ENCODE measurements at places on chromosomes 2 and 18.

GRCh38 chr2:16546128-16546754 is 119.4 kb downstream of the CYRIA start:
- DNase-seq = no peak

GRCh38 chr2:237191714-237192081 is 106.0 kb downstream of the COPS8 start:
- DNase-seq = no peak

DNA sequence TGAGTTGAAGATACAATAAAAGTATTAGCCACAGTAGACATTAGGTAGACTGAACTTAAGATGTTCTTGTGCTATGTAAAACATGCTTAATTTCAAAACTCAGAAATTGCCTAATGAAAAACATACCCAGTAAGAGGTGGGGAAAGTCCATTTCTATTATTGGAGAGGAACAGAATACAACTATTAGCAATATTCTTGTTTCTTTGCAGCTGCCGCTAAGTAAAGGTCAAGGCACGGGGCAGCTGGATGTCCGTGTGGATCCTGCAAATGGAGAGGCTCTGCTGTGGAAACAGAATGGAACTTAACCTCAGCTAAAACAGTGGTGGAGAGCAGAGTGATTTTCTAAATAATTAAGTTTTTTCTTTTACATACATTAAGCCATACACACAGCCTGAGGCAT is 139.2 kb upstream of the ARHGAP28 start:
- no peak for DNase-seq

DNA sequence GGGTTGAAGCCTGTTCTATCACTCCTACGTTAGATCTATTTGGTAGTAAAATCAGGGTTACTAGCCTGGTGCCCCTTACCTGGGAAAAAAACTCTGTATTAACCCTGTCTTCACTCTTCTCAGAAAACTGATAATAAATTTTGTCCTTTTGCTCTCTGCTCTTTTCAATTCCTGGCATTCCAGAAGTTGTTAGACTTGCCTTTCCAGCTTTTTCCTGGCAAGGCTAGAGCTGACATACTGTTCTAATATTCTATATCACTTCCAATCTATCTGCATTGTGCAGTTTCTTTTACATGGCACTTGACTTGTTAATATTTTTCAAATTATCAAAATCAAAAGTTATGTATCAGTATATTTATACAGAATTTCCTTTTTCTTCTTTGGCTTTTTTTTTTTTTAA is 162.2 kb downstream of the FIGN start:
- DNase-seq = no peak

DNA sequence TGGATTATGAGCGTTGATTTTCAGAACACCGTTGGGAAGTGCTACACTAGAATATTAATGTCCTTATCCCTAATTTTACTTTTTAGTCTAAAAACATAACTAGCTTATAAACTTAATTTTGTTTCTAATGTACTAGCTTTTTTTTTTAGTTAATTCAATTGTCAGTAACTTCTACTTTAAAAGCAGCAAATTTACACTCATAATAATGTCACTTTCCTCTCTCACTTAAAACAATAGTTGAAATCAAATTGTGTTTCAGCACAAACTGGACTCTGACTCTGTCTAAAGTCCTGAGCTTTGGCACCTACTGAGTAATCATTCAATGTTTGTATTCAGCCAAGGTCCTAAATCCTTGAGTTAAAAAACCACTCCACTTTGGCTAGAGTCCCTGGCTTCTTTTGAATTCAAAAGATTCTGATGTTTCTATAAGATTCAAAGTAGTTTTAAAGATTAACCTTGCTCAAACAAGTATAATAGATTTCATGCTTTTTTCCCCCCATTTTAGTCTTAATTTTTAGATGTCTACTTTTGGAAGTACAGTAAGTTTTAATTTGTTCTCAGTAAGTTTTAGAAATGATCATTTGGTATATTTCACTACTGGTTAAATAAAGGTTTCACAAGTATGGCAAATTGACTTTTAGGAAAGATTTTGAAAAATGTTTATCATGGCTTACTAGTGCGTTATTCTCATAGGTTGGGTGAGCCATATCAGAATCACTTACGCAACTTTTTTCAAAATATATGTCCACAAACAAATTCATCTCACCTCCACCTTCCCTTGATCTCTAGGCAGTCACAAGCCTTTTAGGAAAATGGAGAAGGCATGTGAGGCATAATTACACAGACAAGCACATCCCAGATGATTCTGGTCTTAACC is 23.4 kb downstream of the CCNYL1 start:
- no peak for DNase-seq

DNA sequence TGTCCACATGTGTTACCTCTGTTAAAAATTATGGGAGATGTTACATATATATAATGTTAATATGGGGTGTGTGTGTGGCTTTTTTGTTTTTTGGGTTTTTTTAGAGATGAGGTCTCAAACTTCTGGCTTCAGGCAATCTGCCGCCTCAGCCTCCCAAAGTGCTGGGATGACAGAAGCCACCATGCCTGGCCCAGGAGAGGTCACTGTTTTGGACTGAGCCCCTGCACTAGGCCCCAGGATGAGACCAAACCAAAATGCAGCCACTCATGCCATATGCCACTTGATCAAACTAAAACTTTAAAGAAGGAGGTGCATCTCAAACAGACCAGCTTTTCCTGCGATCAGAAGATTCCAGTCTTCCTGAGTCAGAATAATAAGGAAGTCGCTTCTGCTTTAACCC is 2.5 kb downstream of the ADI1 start:
- no peak for DNase-seq

DNA sequence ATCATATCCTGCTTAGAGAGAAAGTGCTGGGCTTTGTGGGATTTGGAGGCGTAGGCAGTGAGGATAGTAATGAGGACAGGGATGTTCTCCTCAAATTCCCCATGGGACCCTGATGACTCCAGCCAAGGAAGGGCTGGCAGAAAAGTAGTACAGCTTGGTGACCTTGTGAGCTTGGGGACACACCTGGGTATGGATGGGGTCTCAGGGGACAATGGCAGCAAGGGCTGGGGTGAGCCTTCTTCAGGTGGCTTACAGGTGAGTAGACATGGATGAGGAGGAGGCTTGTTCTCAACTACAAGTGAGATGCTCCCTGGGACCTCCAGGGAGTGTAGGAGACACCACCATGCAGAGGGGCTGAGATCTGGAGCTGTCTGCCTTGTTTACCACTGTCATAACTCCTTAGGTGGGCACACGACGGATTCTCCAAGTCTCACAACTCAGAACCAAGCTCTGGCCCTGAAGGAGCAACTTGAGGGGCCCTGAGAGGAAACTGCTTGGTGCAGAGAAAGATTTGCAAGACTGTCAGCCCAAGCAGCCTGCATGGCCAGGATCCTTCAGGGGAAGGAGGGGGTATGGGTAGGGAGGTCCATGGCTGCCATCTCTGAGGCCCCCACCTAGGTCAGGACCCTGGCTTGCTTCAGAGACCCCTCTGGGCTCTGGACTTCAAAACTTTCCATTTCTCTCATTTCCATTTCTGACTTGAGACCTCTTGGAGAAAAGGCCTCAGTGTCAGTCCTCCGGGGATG is 262.8 kb downstream of the DYSF start:
- no peak for DNase-seq

DNA sequence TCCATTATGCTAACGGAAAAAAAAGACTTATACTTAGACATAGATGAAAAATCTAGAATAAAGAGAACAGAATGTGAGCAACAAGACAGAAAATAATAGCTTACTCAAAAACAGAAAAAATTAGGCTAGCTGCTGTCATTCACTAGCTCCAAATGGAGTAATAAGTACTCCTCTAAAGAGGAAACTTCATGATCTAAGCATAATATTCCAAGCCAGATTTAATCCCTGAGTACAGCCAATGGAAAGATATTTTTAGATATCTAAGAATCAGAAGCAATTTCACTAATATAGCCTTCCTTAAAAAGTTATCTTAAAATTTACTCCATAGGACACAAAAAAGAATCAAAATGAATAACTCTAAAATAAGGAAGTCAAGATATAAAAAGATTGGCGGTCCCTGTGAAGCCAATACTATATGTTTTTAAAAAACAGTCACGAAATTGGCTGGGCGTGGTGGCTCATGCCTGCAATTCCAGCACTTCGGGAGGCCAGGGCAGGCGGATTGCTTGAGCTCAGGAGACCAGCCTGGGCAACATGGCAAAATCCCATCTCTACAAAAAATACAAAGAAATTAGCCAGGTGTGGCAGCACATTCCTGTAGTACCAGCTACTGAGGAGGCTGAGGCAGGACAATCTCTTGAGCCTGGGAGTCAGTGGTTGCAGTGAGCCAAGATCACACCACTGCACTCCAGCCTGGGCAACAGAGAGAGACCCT is 123.2 kb upstream of the BCL2L11 start:
- no peak for DNase-seq

GRCh38 chr2:1132328-1132969 is 181.8 kb downstream of the SNTG2 start:
- no peak for DNase-seq

DNA sequence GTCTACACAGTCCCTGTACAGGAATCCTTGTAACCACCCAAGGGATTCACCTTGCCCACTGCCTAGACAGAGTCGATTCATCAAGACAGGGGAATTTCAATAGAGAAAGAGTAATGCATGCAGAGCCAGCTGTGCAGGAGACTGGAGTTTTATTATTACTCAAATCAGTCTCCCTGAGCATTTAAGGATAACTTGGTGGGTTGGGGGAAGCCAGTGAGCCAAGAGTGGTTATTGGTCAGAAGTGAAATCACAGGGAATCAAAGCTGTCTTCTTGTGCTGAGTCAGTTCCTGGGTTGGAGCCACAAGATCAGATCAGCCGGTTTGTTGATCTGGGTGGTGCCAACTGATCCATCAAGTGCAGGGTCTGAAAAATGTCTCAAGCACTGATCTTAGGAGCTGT is 17.8 kb upstream of the FAM98A start:
- no peak for DNase-seq

DNA sequence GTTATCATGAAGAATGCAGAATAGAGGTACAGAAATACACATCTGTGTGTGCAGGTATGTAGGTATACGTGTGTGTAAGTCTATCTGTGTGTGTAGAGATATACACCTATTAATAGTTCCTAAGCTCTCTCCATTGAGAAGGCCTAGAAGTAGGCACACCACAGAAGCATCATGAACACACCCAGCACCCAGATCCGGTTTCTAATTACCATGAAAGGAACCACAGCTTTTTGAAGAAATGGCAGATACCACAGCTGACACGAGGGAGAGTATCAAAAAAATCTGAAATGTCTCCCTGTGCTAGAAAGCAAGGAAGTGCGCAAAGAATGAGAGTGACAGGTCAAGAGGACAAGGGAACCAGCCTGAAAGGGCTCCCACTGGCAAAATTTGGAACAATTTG is 27.7 kb upstream of the AP1S3 start:
- DNase-seq = no peak

DNA sequence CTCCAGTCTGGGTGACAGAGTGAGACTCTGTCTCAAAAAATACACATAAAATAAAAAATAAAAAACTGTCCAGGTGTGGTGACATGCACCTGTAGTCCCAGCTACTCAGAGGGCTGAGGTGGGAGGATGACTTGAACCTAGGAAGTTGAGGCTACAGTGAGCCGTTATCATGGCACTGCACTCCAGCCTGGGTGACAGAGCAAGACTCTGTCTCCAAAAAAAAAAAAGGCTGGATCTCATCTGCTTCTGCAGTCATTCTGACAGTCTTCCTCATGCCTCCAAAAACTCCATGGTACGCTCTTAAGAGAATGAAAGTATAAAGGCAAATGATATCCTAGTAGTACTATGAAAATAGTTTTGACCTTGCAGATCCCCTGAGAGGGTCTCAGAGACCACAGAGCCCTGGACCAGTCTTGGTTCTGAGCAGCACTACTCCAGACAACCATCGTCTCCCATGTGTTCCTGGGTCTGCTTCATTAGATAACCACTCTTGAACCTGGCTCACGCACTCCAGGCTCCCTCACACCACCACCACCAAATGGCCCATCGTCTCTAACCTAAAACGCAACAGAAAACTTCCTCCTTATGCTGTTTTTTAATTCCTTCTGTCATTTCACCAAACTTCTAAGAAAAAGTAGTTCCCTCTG is 26.0 kb downstream of the SPIRE1 start:
- no peak for DNase-seq

DNA sequence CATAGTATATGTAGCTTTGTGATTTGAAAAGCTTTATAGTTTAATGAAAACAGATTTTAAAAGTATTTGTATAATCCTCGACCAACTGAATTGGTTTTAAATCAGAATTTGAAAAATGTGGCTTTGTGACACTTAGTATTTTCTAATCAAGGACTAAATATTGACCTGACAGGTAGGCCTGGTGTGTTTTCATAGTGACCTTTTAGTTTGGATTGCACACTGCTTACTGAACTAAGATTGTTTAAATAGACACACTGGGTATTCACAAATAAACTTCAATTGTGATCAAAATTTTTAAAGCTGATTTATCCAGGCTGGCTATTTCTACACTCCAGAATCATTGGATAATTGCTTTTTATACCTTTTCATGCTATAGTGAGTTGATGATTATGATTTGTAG is 31.8 kb upstream of the FAM237A start:
- DNase-seq = no peak

GRCh38 chr2:190535121-190535439 is 558 bp upstream of the NEMP2 start:
- DNase-seq = no peak

DNA sequence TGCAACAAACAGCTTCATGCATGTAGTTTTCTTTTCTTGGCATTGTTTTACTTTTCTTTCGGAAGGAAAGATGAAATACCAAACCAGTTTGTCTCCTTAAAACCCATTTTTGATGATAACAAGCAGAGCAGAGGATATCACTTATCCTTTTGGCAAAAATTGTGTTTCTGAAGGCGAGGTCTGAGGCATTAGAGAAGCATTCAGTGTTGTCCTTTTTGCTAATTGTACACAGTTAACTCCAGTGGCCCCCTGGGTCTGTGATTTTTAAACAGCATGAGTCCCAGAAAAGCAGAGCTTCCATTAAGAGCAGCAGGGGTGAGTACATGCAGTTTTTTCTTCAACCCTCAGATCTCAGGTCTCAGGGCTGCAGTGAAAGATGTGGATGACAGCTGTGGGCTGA is 41.3 kb downstream of the TTC39C start:
- no peak for DNase-seq
